ENCODE measurements at places on chromosomes 3 and 15.

DNA sequence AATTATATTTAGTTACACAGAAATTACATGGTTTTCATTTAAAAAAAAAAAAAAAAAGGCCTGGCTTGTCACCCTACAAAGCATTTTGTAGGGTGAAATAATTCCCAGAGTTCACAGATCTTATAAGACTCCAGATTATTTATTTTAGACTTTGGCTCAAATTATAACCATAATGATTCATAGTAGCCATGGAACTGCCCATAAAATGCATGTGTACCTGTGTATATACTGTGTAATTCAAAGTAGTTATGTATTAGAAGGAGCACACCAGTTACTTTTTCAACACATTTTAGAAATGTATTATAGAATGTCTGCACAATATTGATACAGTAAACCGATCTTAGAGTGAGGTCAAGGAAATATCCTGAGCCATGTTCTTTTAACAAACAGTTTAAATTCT lies 975.6 kb downstream of the GBE1 start:
- no peak for DNase-seq

- DNase-seq = no peak
These were observed 29.4 kb upstream of the FBN1 start for GRCh38 chr15:48674876-48675275.

DNA sequence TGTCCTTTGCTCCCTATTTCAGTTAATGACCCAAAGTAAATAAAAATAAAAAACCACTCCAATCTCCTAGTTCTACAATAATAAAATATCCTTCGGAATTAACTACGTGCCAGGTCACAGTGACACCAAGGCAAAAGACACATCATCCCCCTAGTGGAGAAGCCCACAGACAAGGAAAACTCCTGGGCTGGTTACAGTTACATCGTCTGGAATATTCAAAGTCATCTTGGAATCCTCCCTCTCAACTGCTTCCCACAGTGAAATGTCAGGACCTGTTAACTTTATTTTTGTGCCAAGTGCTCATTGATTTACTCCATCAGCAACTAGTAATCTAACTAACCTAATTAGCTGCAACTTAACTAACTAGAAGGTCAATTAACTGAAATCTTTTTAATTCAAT lies 349.3 kb downstream of the MAGI1 start:
- no peak for DNase-seq

GRCh38 chr3:142568393-142569017 lies 10.0 kb downstream of the ATR start:
- DNase-seq = no peak

DNA sequence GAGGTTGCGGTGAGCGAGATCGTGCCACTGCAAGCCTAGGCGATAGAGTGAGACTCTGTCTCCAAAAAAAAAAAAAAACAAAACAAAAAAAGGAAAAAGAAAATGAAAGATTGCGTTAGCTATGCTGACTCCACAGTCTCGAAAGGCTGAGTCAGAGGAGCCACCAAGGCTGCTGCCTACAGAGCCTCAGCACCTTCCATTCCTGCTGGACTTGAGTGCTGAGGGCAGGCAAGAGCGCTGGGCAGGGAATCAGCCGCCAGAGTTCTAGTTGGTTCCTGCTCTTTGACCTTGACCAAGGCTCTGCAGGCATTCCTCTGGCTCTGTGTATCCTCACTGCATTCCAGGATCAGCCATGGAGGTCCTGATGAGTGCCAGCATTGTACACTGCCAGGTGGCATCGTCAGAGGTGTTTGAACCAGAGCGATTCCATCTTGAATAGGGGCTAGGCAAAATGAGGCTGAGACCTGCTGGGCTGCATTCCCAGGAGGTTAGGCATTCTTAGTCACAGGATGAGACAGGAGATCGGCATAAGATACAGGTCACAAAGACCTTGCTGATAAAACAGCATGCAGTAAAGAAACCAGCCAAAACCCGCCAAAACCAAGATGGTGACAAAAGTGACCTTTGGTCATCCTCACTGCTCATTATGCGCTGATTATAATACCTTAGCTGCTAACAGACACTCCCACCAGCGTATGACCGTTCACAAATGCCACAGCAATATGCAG lies 5.9 kb downstream of the MESP2 start:
- no peak for DNase-seq

DNA sequence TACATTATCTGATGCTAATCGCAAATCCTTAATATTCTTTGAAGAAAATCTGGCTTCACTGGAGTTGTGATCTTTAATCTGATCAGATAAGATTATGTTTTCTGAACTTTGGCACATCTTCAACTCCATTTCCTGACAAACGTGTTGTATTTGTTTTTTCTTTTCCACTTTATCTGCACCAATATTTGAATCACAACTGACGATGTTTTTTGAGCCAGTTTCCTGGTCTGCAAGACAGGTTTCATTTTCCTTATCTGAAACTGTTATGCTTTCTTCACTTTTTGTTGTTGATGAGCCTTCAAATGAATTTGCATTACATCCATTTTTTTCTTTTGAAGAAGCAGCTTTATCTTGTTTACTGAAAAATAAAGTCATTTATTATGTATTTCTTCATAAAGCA lies 101.5 kb downstream of the ZNF280D start:
- no peak for DNase-seq

GRCh38 chr15:39598958-39599845 lies 18.3 kb downstream of the THBS1 start:
- no peak for DNase-seq

GRCh38 chr15:100041127-100041828 lies 300.5 kb downstream of the ADAMTS17 start:
- no peak for DNase-seq

GRCh38 chr15:22892333-22892732 lies 53.9 kb downstream of the NIPA2 start:
- DNase-seq = no peak

- no peak for DNase-seq
These were observed 10.0 kb downstream of the GATA2 start for GRCh38 chr3:128482666-128483656.

DNA sequence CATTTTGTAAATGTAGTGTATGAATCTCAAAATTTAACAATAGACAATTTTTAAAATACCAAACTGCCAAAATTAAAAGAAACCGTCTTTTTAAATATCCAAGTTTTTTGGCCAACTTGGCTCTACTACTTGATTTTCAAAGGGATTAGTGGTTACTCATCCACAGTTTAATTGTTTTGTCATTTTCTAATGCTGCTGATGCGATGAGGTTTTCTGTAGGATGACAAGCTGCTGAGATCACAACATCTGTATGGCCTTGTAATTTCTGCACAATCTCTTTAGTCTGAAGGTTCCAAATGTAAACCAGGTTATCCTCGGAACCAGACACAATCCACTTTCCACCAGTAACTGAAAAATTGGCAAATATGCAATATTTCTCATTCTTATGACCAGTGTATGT lies 1.5 kb downstream of the WDR5B start:
- DNase-seq = no peak

DNA sequence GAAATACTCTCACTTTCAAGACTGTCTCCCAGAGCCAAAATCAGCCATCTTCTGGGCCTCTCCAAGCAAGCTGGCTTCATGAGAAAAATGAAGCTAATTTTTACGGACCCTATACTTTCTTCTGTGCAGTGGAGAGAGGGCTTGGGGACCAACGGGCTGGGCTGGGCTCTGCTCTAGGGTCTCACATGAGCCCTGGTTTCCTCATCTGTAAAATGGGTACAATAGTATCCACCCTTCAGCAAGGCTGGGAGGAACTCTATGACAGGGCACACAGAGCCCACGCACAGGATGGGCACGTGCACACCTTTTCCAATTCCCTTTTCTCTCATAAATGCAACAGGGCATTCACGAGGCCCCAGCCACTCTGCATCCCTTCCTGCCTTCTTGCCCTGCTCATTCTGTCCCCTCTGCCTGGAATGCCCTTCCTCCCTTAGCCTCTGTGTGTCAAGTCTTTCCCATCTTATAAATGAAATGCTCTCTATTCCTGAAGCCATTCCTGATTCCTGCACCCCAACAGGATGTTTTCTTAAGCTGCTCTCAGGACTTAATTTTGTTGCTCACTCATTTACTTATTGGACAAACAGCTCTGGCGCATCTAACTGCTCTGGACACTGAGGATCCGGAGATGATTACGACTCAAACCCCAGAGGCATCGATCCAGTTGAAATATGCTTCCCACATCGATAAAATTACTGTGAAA lies 32.9 kb upstream of the SEC13 start:
- no peak for DNase-seq

DNA sequence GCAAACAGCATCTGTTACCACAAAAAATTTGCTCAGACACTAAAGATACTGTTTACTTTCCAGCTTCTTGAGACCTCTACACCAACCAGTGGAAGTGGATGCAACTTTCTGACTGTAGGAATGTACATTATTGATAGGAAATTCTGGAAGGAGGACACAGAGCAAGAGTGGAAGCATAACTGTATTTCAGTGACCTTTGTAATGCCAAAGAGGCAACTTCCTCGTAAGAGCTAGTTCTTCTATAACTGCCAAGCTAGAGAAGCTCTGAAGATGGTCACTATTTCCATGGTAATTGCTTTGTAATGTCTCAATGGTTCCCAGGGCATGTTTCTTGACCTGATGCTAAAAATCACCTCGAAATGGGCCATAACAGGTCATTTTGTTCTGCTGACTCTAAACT lies 96.3 kb upstream of the SLC2A2 start:
- no peak for DNase-seq

GRCh38 chr15:33730815-33731214 lies 237.5 kb upstream of the CHRM5 start:
- no peak for DNase-seq

- no peak for DNase-seq
These were observed 1055.8 kb upstream of the CADM2 start for GRCh38 chr3:83902787-83903533.

All from stimulated activated CD4-positive, alpha-beta T cell treated with anti-CD3 and anti-CD28 coated beads, Interleukin-12 subunit alpha, Interleukin-12 subunit beta, amount 100 ng/mL, for 4 hours (primary cell).